ENCODE measurements at places on chromosomes 13 and 19. TPM values are rescaled to one million over a fixed set of nuclear protein-coding genes. Genes with fewer than 3 reads are reported as not detected.

The NDUFA7 gene
- 92.7 TPM for total RNA-seq

The SIGLEC10 gene
- not detected for total RNA-seq

The MUC16 gene
- total RNA-seq: 0.02 TPM

The LILRA5 gene
- total RNA-seq: not detected

The RFPL4AL1 gene
- total RNA-seq: not detected

The FOSB gene
- 14.4 TPM for total RNA-seq

The C19orf67 gene
- not detected for total RNA-seq

The TGFBR3L gene
- total RNA-seq: 1.8 TPM

The CPAMD8 gene
- 0.13 TPM for total RNA-seq

The ATP8B3 gene
- total RNA-seq: 2.3 TPM

The LILRB1 gene
- not detected for total RNA-seq

The ZNF575 gene
- total RNA-seq: 1.5 TPM

The LHB gene
- total RNA-seq: not detected

The ZNF569 gene
- 5.4 TPM for total RNA-seq

The SLC17A7 gene
- 0.71 TPM for total RNA-seq

The WASF3 gene
- total RNA-seq: 0.13 TPM

The DMRTC2 gene
- not detected for total RNA-seq

Measured in A549 treated with Mapracorat at 1 μM for 4 hours (cell line).